ENCODE measurements at places on chromosomes 11 and 22.

DNA sequence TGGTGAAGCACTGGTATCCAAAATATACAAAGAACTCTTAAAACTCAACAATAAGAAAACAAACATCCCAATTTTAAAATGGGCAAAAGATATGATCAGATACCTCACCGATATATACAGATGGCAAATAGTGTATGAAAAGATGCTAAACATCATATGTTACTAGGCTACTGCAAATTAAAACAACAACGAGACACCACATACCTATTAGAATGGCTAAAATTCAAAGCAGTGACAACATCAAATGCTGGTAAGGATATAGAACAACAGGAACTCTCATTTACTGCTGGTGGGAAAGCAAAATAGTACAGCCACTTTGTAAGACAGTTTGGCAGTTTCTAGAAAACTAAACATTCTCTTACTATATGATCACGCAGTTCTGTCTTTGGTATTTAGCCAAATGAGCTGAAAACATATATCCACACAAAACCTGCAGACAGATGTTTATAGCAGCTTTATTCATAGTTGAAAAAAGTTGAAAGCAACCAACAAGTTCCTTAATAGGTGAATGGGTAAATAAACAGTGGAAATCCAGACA is 38.5 kb downstream of the SIK3 start:
- DNase-seq = no peak

DNA sequence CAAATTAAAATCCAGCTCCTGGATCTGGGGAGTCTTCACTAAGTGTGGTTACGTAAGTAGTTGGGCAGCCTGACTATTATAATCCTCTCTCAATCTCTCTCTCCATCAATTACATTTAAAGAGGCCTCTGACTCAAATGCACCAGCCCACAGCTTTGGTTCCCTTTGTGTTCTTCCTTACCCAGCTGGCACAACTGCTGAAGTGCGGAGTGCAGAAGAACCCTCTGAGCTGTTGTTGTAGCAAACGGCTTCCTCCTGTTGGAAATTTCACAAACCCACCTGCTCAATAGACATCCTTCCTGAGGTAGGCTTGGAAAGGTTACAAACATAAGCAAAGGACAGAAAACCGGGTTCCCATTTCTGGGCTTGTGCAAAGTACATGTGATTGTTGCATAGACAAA is 17.0 kb upstream of the SORL1 start:
- DNase-seq = no peak

DNA sequence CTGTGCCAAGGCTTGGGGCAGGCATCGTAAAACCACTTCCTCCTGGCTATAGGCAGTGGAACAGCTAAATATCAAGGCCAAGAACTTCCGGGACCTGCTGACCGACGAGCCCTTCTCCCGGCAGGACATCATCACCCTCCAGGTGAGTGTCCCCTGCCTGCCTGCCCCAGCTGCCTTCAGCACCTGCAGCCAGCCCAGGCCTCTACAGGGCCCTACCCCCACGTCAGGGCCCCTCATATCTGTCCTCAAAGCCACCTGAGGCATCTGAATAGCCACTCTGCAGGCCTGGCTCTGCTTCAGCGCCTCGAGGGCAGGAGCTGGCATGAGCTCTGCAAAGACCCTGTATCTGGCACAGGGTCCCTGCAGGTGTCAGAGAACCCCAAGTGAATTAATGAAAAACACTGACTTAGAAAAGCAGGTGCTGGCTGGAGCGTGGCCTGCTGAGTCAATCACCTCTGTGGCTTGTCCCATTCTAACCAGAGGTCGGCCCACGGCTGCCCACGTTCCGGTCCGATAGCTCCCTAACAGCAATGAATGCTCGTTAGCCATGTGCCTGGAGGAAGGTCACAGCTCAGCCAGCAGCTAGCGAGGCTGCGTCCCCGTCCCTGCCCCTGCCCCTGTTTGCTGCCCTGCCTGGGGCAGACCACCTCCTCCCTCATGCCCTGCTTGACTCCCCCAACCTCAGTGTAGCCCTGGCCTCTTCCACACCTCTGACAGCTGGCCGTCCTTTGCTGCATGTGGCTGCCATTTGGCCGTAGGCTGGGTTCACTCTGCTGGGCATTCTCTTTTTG is 16.8 kb downstream of the PPIL2 start:
- DNase-seq = no peak

- no peak for DNase-seq
These were observed 5.9 kb downstream of the TMEM121B start for GRCh38 chr22:17115236-17115635.

DNA sequence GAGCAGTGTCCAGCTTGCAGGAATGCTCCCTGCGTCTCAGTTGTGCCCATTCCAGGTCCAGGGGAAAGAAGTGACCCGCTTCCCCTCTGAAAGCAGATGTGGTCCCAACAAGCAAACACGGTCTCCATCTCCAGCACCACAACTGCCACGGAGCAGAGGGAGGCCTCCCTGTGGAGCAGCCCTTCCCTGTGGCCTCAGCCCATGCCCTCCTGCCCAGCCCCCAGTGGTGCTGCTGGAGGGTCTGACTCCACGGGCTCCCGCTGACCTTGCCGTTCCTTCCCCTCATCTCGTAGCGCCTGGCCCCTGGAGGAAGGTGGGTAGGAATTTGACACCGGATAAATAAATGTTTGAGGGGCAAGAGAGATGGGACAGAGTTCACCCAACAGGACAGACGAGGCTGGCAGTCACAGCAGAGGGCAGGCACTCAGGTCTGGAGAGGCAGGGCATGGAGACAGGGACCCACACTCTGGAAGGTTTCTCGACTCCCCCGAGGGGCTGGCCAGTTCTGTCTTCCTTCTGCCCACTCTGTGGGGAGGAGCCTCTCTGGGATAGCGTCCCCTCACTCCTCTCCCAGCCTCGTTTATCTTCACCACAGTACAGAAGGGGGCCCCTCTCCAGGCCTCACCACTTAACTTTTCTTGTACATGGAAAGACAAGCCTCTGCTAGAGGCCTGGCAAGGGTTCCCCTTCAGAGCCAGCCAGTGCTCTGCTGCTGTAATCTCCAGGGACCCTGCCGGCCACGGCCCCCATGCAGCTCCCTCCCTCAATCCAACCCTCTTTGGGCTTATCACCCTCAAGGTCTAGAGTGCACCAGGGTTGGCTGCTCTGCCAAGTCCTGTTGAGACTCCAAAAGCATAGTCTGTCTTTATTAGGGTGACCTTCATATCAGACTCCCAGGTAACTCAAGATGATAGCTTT is 7.5 kb upstream of the ST3GAL4 start:
- DNase-seq = no peak

- DNase-seq = no peak
These were observed 2.1 kb downstream of the INCENP start for GRCh38 chr11:62125881-62126280.

- DNase-seq = no peak
These were observed 87.6 kb upstream of the FSHB start for GRCh38 chr11:30143098-30143705.

DNA sequence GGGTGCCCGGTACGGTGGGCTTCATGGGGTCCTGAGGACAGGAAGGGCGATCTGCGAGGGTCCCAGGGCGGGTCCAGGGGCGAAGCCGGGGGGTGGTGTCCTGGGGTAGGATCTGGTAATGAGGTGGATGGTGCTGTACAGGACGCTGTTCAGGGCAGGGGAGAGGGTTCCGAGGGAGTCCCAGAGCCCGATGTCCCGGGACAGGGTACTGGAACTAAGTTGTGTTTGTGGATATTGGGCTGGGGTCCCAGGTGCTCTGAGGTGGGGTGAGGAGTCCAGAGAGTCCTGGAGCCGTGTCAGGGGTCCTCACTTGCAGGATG is 426 bp downstream of the LZTR1 start:
- no peak for DNase-seq

- no peak for DNase-seq
These were observed 205.9 kb downstream of the HIPK3 start for GRCh38 chr11:33463059-33463458.

GRCh38 chr22:36745301-36745995 is 30.5 kb downstream of the IFT27 start:
- DNase-seq = no peak

- DNase-seq = no peak
These were observed 38.0 kb upstream of the ARFGAP3 start for GRCh38 chr22:42895087-42895486.

DNA sequence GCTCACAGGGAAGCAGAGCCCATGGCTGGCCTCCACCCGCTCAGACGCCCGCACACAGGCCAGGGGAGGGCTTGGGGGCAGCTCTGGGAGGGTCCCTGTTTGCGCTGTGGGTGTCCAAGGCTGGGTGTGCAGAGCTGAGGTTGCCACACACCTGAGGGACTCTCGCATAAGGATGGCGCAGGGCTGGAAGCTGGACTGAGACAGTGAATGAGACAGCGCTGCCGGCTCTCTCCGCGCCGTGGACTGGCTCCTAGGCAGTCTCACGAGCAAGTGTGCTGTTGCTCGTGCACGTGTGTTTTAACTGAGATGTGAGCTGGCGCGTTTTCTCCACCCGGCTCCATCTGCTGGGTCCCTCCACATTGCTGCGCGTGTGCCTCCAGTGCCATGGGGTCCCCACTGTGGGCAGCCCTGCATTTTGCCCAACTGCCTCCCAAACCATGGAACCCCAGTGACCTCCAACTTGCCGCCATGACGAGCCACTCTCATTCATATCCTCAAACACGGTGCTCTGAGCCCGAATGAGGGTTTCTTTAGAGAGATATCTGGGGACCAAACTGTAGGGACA is 4.2 kb upstream of the BID start:
- DNase-seq = no peak

- peak; percentile 56 for DNase-seq
These were observed 6.5 kb upstream of the MFNG start for GRCh38 chr22:37492428-37493344.

- no peak for DNase-seq
These were observed 11.9 kb downstream of the HIRA start for GRCh38 chr22:19419464-19420178.

DNA sequence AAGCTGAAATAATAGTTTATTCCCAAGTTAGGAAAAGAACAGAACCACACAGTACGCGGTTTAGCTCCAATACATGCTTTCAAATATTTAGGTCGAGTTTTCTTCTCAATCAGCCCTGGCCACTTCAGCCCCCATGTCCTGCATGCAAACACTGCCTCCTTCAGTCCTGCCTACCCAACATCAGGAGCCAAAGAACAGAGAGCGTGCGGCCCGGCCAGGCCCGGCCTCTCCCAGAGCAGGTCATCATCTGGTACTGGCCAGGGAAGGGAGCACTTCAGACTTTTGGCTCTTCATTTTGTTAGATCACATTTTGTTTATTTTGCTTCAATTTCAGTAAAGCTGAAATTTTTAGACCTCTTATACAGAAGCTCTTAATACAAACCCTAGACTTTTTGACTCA is 6.7 kb downstream of the BRD1 start:
- DNase-seq = no peak

DNA sequence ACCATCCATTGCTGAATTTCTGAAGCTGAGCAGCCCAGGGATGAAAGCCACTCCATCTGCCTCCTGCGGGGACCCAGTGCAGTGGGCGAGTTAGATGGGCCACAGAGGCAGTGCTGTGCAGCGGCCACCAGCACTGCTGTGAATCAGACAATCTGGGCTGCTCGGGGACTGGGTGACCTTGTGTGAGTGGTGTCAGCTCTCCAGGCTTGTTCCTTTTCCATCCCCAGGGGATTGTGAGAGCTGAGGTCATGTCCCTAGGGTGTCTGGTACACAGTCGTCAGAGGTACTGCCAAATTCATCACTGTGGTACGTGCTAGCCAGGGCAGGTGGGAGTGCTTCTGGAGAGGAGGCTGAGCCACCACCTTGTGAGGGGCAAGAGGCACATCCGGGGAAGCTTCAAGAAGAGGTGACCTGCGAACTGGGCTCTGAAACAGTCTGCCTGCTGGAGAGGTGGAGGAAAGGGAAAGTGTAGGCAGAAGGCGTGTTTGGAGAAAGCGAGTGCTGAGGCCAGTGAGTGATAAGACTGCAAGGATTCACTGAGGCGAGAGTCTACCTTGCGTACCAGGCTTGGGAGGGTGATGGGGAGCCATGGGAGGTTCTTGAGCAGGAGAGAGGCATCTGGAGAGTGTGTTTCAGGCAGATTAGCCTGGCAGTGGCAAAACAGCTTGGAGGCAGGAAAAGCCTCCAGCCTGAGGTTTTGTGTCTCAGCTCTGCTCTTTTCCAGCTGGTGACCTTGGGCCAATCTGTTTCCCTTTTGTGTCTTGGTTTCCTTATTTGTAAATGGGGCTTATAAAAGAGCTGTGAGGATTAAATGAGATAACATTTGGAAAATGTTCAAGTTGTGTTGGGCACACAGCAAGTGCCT is 22.7 kb downstream of the CACNA1I start:
- DNase-seq = no peak

GRCh38 chr11:112023104-112023503 is 2.1 kb upstream of the DLAT start:
- DNase-seq = no peak

- no peak for DNase-seq
These were observed 38.8 kb upstream of the HORMAD2 start for GRCh38 chr22:30041475-30041874.

- DNase-seq = no peak
These were observed 4.6 kb upstream of the ACCSL start for GRCh38 chr11:44043157-44043556.

- DNase-seq = no peak
These were observed 2.2 kb downstream of the SEC14L2 start for GRCh38 chr22:30398685-30399680.

DNA sequence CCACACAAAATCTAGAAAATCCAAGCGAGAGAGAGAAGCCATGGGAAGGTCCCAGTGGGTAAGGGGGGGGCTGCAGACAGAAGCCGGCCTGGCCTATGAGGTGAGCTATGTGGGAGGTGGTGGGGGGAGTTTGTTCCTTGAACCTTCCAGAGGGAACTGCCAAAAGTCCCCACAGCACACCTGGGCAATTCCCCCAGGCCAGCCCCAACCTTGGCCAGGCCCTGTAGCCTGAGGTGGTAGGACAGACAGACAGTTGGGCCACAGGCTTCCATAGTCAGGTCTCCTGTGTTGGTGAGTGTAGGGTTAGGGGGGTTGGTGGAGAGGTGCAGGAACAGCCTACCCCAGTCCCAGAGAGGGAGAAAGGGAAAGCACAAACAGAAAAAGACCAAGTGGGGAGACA is 39.0 kb downstream of the LMO1 start:
- DNase-seq = no peak

- DNase-seq = no peak
These were observed 13.4 kb downstream of the NFAM1 start for GRCh38 chr22:42418811-42419242.

GRCh38 chr11:17603056-17603825 is 56.2 kb downstream of the OTOG start:
- DNase-seq = no peak

- DNase-seq = no peak
These were observed 403.8 kb downstream of the CNTN5 start for GRCh38 chr11:99424313-99425084.

GRCh38 chr22:23473901-23474300 is 106.2 kb downstream of the IGLL1 start:
- DNase-seq = no peak

GRCh38 chr11:21430537-21430936 is 761.2 kb downstream of the NELL1 start:
- DNase-seq = no peak
